ENCODE measurements at places on chromosomes 7 and 10.

- no peak for DNase-seq
Observed at GRCh38 chr7:116432527-116432916, 67.0 kb upstream of the CAV2 start.

- no peak for DNase-seq
Observed at GRCh38 chr7:12708314-12708713, 20.9 kb downstream of the ARL4A start.

DNA sequence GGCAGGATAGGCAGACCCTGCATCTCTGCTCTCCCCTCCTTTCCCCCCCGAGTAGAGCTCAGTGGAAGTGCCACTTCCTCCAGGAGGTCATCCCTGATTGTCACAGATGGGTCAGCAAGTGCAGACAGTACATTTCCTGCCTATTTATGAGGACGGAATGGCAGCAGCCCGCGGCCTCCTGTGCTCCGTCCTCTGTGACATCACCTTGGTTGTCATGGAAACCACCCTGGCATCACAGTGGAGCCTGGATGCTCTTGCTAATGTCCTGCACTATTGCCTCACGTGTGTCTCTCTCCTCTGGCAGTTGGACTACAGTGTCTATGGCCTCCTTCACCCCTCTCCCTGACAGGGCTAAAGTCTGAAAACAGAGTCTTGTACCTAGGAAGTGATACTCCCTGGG, 148.6 kb downstream of the SH3PXD2A start:
- DNase-seq = no peak

GRCh38 chr7:23418046-23418445, 52.2 kb downstream of the IGF2BP3 start:
- no peak for DNase-seq

- no peak for DNase-seq
Observed at GRCh38 chr7:28891192-28891875, 66.8 kb downstream of the TRIL start.

- DNase-seq = no peak
Observed at GRCh38 chr10:55943403-55943802, 417.7 kb downstream of the ZWINT start.

GRCh38 chr10:97466755-97467154, 20.8 kb downstream of the ZDHHC16 start:
- no peak for DNase-seq

Measured in stimulated activated CD8-positive, alpha-beta memory T cell treated with anti-CD3 and anti-CD28 coated beads, Interleukin-2, amount 100 ng/mL, for 48 hours (primary cell).